Stimulated activated CD4-positive, alpha-beta T cell treated with anti-CD3 and anti-CD28 coated beads, Interleukin-1b, Interleukin-23, amount 100 ng/mL, for 1 hour (primary cell): ENCODE measurements at places on chromosomes 5 and 9.

GRCh38 chr5:84494453-84494852 is 109.8 kb upstream of the EDIL3 start:
- DNase-seq = no peak

DNA sequence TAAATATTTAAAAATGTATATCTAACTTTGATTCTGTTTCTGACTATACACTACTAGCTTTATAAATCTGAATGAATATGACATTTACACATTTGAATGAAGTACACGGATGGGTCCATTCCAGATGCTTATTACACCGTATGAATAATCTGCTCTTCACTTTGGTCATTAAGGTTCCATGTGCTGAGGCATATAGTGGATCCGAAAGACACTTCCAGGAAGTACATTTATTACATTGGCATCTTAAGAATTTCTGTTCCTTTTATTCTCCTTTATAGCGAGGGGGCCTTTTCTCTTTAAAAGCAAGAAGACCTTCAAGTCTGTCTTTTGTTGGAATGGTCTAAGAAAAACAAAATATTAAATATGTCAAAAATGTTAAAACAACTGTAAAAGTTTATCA is 147.6 kb downstream of the AUH start:
- DNase-seq = no peak

GRCh38 chr9:91067306-91067860 is 265.8 kb downstream of the SYK start:
- DNase-seq = no peak

DNA sequence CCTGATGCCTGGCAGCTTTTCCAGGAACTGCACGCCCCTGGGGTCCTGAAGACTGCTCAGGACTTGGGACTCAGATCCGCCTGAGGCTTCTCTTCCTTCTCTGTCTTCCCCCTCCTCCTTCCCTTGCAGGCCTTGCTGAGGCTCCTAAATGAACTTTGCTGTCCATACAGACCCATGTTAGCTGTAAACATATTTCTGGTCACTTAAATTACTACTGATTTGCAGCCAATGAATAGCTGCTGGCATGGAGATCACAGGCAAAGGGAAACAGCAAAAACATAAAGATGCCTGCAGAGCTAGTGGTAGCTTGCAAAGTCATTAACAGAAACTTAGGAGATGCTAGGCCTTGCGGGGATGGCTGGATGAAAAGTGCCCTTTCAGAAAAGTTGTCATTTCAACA is 261.9 kb downstream of the GADD45G start:
- DNase-seq = no peak

- DNase-seq = no peak
Observed at GRCh38 chr9:87701931-87702421, 23.9 kb upstream of the CTSL start.

- DNase-seq = no peak
Observed at GRCh38 chr9:91371894-91372293, 10.2 kb upstream of the AUH start.

DNA sequence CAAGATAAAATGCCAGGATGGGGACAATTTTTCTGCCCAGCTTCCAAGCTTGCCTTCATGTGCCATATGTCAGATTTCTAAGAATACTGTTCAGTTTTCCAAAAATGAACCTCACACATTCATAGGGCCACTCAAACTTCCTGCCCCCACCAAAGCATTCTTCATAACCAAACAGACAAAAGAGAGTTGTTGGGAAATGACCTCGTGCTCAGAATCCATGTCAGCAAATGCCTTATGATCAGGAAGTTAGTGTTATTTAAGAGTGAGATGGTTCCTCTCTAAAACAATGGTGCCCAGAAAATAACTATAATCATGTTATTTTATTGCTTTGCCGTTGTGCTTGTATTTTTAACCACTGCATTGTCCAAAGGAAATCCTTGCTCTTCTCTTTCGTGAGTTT is 208.2 kb downstream of the ZNF608 start:
- DNase-seq = no peak

GRCh38 chr5:96851312-96852062 is 24.8 kb upstream of the ERAP2 start:
- no peak for DNase-seq

- DNase-seq = no peak
Observed at GRCh38 chr5:9721161-9721560, 91.0 kb upstream of the TAS2R1 start.

DNA sequence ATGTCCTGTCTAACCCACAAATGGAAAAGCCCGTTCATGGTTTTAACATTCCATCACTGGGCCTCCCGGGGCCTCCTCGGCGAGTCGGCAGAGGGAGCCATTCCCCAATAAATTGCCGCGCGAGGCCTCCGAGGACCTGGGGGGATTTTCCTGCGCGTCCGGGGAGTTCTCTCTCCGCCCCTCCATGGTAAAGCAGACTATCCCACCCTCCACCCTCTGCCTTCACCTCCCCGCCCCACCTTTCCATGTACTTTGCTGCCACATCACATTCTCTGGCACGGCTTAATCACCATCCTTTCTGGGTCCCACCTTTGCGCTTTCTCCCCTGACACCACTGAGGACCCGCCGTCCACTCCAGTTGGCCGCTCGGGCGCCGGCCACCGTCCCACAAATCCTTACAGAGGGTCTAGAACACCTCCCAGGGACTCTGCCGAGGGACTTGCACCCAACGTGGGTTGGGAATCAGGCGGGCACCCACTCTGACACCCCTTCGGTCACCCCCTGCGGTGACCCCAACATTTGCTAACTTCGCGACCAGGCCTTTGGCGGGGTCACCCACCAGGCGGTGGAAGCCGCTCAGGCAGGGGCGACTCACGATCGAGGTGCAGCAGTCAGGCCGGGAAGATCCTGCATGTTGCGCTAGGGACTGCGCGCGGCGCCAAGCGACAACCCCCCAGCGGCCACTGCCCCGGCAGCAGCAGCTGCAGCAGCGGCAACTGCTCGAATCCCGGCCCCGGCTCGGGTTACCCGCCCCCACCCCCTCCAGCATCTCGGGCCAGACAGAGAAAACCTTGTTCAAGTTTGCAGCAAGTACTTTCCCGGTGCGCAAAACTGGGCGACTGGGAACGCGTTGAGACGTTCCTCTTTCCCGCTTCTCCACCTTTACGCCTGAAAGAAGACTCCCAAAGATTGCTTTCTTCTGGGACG is at the start of gene MEGF10:
TSS of gene MEGF10 (plus strand) at position 778 of the 927 bp plus-strand sequence. CDS start 40,513 bp downstream, outside the sequence.
- no peak for DNase-seq

DNA sequence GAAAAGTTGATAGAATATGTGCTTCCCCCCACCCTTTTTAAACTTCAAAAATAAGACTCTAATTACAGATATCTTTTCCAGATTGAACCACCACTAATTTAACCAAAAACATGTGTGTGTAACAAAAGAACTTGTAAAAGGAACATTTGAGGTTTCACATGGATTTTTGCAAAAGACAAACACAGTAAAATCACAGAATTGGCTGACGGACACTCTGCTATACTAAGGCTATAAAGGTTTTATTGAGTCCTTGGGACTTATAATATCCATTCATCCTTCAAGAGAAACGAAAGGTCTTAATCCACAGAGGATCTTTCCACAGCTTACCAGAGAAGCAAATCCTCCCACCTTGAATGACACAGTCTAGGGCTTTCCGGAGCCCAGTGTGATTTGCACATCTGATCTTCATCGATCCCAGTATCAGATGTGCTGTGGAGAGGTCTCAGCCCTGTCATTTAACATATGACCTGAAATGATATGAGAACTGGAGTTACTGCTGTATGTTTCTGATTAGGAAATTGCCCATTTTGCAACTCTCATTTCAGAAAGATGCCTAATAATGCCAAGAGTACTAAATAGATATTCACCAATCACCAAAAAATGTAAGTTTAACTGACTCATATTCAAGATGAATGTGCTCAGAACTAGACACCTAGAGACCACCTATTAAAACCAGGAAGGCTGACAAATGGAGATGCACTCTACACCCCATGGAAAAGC is 256.5 kb upstream of the FBXL7 start:
- DNase-seq = no peak

- DNase-seq = no peak
Observed at GRCh38 chr9:27421577-27421976, 102.5 kb upstream of the IFNK start.

- peak; percentile 50 for DNase-seq
Observed at GRCh38 chr5:65035211-65036206, 266.8 kb downstream of the CWC27 start.

GRCh38 chr9:7094052-7094451 is 336.3 kb downstream of the KDM4C start:
- no peak for DNase-seq

DNA sequence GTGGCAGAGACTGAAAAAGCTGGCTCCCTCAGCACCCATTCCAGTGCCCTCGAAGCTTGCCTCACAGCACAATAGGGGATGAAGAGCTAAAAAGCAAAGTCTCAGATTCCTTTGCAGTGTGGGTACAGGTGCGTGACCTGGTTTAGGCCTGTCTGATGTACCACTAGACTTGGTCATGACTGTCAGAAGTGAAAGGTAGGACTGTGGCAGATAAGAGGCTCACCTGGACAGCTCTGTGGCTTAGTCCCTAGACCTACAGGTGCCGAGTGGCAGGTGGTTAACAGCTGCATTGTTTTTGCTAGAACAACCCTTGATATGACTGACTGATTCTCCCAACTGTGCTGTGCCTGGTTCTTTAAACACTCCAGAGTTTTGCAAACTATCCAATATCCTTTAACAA is 14.7 kb upstream of the SFXN1 start:
- no peak for DNase-seq

- no peak for DNase-seq
Observed at GRCh38 chr9:134425812-134426211, 99.6 kb downstream of the RXRA start.

- DNase-seq = no peak
Observed at GRCh38 chr9:81552581-81552991, 136.8 kb downstream of the TLE1 start.

GRCh38 chr5:68740226-68740910 is 353.4 kb upstream of the SLC30A5 start:
- DNase-seq = no peak

GRCh38 chr5:102590467-102590866 is 91.7 kb upstream of the SLCO6A1 start:
- no peak for DNase-seq

DNA sequence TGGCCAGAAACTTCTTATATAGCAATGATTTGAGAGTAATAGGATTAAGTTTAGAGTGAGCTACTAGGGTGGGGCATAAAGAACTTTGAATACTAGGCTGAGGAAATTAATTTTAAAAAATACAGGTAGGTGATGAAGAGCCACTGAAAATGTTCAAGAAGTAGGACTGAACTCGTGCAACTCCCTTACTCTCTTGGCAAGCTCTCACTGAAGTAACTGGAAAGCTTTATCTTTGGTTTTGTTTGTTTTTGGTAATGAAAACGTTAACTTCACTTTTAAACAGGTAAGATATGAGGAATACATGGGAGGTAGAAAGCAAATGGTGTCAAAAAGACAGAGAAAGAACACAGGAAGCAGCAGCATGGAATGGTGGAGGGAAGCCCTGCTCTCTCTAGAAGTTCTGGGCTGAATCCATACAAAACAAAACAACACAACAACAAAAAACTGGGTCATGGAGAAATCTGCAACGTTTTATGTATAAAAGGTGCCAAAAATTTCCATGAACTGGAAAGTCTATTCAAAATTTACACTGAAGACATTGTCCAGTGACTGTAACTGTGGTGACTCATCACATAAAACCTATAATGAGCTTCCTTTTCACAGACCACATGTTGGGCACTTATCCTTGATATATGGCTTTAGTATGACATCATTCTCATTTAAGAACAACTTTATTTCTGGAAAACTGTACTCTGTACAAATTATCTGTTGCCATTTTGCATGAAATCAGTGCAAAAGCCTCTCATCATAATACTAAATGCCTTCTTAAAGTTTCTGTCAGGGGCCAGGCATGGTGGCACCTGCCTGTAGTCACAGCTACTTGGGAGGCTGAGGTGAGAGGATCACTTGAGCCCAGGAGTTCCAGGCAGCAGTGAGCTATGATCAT is 91.2 kb upstream of the CHD1 start:
- DNase-seq = no peak

GRCh38 chr9:77449240-77450084 is 198.7 kb downstream of the GNA14 start:
- DNase-seq = no peak

- DNase-seq = no peak
Observed at GRCh38 chr5:100722657-100723056, 180.4 kb downstream of the ST8SIA4 start.

GRCh38 chr9:125521462-125522327 is 185.3 kb downstream of the MAPKAP1 start:
- no peak for DNase-seq

- DNase-seq = no peak
Observed at GRCh38 chr9:75000835-75001234, 27.3 kb downstream of the CARNMT1 start.

- no peak for DNase-seq
Observed at GRCh38 chr9:65403721-65404120, 118.7 kb upstream of the FOXD4L5 start.

- DNase-seq = no peak
Observed at GRCh38 chr5:154097031-154097430, 58.3 kb downstream of the MFAP3 start.

DNA sequence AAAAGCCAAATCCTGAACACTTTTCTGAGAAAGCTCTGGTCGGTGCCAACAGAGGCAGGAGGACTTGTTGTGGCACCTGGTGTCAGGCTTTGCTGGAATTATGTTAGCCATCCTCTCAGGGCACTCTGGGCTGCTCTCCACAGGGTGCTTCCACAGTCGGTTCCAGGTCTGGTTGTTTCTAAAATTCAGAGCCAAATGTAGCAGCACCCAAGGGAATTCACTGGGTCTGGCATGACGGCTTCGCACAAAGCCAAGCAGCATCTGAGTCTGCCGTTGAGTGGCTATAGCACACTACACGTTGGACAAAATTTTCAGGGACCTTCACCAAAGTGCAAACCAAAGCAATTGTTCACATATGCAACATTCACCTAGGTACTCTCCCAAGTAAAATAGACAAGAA is 110.2 kb downstream of the PJA2 start:
- no peak for DNase-seq
